ENCODE measurements at places on chromosomes 6 and 20.
A peak's percentile ranks its signal among the peaks of the same experiment; 100 is the strongest.

DNA sequence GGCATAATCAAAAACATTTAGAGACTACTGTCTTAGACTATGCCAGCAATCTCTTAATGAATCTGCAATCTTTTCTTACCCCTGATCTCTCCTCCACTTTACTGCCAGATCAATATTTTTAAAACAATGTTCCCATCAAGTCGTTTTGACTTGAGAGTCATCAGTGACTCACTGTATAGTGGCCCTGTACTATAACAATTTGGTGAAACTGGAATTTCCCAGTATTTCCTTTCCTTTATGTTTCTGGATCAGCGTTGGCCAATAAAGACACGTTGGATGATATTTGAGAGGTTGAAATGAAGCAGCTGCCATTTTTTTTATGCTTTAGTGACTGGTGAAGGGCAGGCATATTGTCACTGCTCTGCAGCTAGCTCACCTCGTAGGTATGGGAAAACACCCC, 10.1 kb upstream of the SMIM13 start:
- DNase-seq: no peak

DNA sequence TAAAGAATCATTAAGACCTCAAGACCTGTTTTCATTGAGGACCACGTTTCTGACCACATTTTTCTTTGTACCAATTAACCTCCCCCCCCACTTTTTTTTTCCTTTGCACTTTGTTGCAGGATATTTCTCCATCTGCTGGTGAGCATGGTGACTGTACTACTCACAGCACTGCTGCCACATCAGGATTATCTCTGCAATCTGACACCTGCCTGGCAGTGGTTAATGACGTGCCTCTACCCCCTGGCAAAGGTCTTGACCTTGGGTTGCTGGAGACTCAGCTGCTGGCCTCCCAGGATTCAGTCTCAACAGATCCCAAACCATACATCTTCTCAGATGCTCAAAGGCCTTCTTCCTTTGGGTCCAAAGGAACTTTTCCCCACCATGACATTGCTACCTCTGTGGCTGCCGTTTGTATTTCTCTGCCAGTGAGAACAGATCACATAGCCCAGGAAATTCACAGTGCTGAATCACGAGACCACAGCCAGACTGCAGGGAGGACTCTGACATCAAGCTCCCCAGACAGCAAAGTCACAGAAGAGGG, 46.6 kb upstream of the EDN3 start:
- DNase-seq: no peak

GRCh38 chr6:123788319-123788718, 15.3 kb upstream of the NKAIN2 start:
- no peak for DNase-seq

DNA sequence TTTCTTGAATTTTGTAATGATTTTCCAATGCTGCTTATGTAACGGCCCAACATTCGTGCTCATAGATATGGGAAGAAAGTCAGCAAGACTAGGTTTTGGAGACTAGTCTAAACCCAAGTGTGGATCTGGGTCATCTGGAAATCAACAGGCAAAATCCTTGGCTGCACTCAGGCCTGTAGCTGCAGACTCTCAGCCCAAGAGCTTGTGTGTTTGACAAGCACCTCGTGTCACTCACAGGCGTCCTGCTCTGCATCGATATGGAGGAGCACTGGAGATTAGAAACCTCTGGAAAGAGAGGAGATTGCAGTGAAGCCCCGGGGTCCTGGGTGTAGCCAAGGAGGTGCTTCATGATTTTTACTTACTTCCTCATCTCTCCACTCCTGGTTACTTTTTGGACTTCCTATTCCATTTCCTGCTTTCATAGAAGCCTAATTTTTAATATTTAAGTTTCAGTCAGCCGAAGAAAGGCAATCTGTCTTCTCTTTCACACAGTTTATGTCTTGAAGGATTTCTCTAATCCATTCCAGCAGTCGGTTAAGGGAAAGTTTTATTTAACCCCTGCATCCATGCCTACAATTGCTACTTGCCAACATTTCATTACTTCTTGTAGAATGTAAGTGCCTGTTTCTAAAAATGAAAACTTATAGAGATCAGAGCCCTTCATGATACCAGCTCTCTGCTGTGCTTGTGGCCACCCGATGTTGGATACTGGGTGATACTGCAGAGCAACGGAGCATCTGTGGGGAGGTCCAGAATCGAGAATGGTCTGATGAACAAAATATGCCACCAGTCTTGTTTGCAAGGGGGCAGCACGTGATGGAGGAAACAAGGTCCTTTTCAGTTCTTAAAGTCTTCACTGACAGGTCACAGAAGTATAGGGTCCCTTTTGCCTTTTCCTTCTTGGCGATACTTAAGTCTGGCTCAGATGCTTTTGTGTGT, 296.3 kb downstream of the QKI start:
- DNase-seq: no peak

GRCh38 chr6:88517737-88518136, 351.6 kb upstream of the CNR1 start:
- DNase-seq: no peak

- DNase-seq: no peak
Measured at GRCh38 chr6:46979206-46979605, 57.5 kb upstream of the ADGRF5 start.

DNA sequence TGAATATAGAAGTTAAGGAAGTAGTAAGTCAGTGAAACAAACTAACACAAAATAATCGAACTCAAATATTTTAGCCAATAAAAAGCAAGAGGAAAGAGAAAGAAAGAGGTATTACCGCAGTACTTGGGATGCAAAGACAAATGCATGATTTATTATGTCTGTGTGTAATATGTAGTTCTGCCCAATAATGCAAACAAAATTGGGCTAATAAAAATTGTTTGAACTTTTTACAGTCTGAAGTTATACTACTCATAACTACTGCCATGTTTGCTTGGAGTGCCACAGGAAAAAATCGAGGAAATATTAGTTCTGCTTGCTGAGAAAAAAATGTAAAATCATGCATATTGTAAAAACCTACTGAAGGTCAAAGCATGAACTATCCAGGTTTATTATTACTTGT, 360.3 kb upstream of the KCNQ5 start:
- no peak for DNase-seq

- peak; percentile 11 for DNase-seq
Measured at GRCh38 chr20:8389381-8390036, 257.4 kb downstream of the PLCB1 start.

DNA sequence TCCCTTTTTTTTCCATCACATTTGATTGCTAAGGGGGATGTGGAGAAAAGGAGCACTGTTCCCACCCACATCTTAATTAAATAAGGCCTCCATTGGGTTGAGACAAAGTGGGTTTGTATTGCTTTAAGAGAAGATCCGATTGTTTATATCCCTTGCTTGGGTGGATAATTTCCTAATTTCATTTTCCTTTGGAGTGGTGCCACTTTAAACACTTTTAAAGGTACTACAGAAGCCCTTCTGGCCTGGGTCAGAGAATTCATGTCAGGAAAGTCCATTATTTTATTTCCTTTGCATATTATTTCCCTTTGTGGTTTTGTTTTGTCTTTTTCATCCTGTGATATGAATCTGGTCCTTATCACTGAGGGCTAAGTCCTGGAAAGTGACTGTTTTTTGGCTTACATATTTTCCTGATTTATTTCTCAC, 56.9 kb downstream of the PHACTR2 start:
- DNase-seq: no peak

DNA sequence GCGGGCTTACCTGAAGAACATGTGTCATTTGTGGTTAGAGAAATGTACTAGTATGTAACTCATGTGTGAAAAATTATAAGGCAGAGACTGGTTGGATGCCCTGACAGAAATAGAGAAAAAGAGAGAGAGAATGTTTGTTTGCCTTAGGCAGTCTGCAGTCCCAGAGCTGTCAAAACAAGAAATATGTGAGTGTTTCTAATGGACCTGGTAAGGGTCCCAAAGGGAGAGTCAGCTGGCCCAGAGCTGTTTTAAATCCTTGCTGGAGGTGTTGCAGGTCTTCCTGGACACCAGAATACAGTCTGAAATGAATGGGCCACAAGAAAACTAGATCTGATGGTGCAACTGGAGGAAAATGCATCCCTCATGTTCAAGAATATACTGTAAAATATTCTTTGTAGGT, 158.3 kb upstream of the OGFRL1 start:
- DNase-seq: no peak

DNA sequence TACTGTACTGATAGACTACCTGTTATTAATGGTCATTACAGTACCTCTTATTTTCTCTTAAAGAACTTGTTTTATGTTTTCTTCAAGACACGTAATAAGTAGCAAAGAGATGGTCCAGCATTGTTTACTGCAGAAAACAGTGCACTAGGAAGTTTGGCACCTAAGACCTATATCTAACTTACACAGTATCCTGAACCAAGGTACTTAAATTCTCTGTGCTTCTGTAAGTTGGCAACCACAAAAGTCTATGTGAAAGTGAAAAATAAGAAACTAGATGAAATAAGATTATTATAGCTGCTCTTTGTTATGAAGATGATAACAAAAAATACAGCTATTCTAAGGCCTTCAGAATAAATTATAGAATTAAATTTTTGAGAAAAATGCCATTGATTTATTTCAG, 411.7 kb upstream of the SOX4 start:
- DNase-seq: no peak

DNA sequence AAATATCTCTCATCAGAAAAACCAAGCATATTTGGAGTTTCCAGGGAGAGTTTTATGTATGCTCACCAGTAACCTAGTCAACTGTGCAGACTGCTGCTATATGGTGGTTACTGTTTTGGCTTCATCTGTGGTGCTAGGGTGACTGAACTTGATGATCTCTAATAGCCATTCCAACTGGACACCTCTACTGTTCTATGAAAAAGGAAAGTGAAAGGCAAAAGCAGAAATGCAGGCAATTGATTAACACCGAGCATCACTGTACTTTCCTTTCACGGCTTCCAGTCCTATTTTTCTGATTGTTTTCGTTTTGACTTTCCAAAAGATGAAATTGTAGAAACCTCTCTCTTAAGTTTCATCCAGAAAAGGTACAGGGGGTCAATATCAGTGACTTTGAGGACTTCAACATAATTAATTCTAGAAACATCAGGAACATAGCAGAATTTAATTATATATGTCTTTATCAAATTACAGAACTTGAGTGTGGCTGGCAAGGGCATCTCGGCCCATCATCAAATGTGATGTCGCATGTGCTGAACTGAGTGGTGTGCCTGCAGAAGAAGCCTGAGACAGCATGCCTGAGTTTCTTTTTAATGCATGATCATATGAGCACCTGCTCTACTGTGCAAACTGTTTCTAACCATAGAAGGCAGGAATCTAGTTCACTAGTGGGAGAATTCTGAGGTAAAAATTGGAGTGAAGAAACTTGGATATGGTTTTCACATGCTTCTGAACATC, 464.3 kb upstream of the FLRT3 start:
- DNase-seq: no peak

DNA sequence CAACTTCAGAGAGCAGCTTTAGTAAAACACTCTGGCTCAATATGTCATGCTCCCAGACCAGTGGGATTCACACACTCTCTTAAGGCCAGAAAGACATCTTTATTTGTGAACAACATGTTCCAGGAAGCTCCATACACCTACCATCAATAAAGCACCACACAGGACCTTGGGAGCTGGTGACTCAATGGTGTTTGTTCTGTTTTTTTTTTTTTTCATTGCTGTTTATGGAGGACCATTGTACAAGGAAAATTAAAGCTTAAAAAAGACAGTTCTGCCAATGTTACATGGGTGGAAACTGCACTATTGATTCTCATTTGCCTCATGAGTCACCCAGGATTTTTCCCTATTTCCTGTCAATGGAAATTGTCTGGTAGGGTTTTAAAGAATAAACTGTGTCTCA, 36.3 kb upstream of the TENT5A start:
- no peak for DNase-seq

- DNase-seq: no peak
Measured at GRCh38 chr6:132511210-132511830, 1.6 kb downstream of the STX7 start.

DNA sequence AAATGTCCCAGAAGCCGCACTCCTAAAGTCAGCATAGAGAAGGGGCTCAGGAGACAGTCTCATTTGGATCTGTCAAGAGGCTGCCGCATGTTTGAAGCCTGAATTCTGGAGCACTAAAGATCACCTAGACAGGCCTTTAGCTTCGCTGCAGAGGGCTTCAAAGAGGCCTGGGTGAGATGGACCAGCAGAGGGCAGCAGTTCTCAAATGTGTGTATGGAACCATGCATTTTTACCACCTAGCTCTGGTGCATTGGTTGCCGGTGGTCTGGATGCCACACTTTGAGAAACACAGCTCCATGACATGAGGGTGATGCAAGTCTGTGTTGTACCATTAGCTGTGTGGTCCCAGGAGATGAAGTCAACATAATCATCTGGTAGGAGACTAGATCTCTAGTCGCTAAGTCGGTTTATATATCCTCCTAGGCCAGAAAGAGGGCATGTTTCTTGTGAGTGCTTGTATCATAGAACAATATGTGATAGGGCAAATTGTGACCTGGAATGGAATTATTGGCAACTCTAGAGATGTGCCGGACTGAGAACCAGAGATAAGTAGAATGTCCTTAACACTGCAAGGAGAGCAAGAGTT, 64.8 kb downstream of the KIAA0319 start:
- peak; percentile 49 for DNase-seq

- DNase-seq: no peak
Measured at GRCh38 chr6:42440027-42440426, 11.7 kb downstream of the TRERF1 start.

GRCh38 chr20:43955062-43955749, 40.6 kb downstream of the TOX2 start:
- DNase-seq: peak; percentile 57

GRCh38 chr6:13278164-13278563, 50.2 kb downstream of the TBC1D7 start:
- DNase-seq: no peak

GRCh38 chr20:53805895-53806384, 212.3 kb upstream of the ZNF217 start:
- no peak for DNase-seq

- peak; percentile 34 for DNase-seq
Measured at GRCh38 chr20:21571841-21572690, 58.2 kb upstream of the NKX2-2 start.

DNA sequence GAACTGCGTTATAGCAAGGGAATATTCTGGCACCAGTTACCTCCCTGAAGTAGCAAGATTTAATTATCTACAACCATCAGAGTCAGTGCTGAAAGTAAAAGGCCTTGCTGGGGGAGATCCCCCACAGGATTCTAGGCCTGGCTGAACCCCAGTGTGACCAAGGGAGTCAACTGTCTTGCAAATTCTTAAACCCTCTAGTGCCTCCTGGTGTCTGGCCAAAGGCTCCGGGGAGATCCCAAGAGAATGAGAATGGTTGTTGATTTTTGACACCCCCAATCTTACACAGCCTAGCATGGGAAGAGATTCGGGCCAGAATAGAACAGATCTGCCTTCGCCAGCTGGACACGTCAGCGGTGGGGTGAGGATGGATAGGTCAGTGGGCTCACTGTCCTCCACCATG, 179.4 kb downstream of the ERMARD start:
- DNase-seq: no peak

- no peak for DNase-seq
Measured at GRCh38 chr6:36069573-36069972, 42.0 kb downstream of the MAPK14 start.
